ENCODE measurements at places on chromosomes 16 and 17. TPM values are rescaled to one million over a fixed set of nuclear protein-coding genes. Genes with fewer than 3 reads are reported as not detected.

- no peak for ATAC-seq
Measured at GRCh38 chr17:81888988-81889595, 2.3 kb downstream of the ALYREF start.

DNA sequence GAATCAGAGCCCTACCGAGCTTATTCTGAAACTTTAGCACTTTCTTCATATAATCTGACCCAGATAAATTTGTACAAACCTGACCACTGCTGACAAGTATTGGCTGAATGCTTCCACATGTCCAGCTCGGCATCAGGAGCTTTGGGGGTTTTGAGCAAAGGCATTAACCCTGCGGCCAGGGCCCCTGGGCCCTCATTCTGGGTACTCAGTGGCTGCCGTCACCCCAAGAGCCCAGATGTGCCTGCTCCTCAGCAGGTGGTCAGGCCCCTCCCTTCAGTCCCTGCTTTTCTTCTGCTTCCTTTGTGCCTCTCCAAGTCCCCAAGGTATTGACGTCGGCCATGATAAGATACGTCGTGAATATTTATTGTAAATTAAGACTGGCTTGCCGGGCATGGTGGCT is 47.3 kb upstream of the CHMP6 start:
- no peak for ATAC-seq

DNA sequence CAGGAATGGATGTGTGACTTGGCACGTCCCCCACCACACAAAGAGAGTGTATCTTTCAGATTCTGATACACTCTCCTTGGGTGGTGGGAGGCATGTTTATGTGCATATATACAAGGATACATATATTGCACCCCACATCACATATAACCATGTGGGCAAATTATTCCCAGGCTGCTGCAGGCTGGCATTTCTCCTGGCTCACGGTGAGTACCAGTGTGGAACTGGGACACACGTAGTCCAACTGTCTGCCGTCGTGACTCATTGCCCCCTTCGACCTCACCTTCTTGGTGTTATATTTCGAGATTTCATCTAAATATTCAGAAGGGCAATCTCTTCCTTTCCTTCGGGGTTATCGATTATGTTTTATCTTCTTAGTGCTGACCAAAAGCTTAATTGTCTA is 24.4 kb downstream of the ARHGAP44 start:
- ATAC-seq = no peak

Gene LLGL2
- total RNA-seq = 2.7 TPM

Gene TAC4
- total RNA-seq = 3.5 TPM
